ENCODE measurements at places on chromosomes 6 and 20.

GRCh38 chr6:127085181-127085580 lies 33.3 kb upstream of the RSPO3 start:
- DNase-seq, result no peak

DNA sequence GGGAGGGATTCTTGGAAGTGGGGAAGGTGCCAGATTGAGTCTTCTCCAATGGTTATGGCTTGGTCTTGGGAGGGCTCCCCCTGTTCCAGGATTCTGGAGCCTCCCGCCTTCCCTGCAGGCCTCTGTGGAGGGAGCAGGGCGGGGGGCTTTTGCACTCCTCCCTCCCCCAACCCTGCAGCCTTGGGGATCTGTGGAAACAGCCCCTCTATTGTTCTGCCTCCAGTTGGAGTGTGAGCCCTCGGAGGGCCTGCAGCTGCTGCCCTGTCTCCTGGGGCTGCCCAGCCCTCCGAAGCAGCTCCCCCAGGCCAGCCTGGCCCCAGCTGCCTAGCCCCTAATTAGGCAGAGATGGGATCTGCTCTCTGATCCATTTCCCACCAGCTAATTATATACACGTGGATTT lies 14.7 kb downstream of the FAM110A start:
- DNase-seq, result no peak

DNA sequence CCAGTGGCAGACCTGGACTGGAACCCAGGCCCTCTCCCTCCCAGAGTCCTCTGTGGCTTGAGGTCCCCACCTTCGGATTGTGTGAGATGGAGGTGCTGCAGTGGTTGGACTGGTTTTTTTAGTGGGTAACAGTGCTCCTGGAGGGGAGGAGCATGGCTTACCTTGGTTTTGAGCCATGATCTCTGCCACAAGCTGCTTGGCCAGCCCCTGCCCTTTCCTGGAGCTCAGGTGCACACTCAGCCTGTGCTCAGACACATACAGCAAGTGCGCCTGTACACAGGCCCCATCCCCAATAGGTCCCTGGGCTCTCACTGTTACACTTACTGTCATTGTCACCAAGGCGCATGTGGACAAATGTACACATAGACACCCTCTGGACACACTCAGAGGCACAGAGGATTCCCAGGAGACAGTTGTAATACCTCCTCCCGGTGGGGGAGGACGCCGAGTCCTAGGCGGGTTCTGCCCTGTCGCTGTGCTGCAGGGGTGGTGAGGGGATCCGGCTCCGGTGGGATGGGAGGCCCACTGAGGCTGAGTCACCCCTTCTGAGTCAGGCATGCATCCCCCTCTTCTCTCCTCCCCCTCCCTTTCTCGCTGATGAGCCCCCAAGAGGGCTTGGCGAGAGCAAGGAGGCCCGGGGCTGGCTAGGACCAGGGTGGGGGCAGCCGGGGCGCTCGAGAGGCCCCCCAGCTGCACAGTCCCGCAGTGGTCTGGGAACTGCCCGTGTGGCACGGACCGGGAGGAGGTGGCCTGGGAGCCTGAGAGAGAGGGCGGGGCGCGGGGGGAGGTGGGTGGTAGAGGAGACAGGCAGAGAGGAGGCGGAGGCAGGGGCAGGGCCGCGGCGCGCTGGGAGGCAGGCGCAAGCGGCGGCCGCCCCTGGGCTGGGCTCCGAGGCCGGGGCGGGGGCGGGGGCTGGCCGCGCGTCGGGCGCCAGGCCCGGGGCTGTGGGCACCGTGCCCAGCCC lies 522 bp upstream of the EPB41L1 start:
- DNase-seq, result no peak

DNA sequence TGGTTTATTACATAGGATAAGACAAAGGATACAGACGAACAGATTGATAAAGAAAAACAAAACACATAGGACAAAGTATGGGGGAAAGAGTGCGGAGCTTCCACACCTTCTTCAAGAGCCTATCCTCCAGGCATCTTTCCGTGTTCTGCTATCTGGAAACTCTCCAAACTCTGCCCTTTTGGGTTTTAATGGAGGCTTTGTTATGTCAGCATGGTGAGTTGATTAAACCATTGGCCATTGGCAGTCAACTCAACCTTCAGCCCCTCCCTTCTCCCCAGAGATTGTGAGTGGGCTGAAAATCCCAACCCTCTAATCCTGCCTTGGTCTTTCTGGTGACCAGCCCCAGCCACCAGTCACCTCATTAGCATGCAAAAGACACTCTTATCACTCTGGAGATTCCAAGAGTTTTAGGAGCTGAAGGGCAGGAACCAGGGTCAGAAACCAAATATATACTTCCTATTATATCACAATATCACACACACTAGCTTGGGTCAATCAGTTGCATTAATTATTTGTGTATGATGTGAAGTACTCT lies 23.8 kb downstream of the HLA-DOB start:
- DNase-seq, result no peak

All from activated T-helper 9 cell treated with anti-CD3 and anti-CD28 coated beads, Interleukin-2, amount 50 U/mL, for 16 hours (primary cell).